ENCODE measurements at places on chromosomes 16 and 17. TPM values are rescaled to one million over a fixed set of nuclear protein-coding genes. Genes with fewer than 3 reads are reported as not detected.

NAE1 gene
- total RNA-seq: 46.1 TPM

DNA sequence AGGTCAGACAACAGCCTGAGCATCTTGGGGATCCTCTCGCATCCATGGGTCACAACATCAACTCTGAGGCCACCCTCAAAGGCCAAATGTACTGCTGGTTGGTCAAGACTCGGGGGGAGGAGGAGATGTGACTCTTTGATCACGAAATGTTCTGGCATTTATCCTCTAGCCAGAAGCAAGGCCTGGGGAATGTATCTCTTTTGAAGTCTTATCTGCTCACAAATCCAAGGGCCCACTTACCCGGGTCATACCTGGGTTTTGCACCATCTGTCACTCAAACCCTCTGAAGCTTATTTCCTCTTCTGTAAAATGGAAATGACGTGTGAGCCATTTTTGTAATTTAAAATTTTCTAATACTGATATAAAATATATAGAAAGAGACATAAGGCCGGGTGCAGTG is 13.2 kb downstream of the CA7 start:
- DNase-seq: no peak

PMP22 gene
- total RNA-seq: 61.4 TPM

FBXW10 gene
- total RNA-seq: 0.86 TPM

- peak; percentile 22 for DNase-seq
Observed at GRCh38 chr16:69890114-69890891, 60.8 kb upstream of the CLEC18A start.

DNA sequence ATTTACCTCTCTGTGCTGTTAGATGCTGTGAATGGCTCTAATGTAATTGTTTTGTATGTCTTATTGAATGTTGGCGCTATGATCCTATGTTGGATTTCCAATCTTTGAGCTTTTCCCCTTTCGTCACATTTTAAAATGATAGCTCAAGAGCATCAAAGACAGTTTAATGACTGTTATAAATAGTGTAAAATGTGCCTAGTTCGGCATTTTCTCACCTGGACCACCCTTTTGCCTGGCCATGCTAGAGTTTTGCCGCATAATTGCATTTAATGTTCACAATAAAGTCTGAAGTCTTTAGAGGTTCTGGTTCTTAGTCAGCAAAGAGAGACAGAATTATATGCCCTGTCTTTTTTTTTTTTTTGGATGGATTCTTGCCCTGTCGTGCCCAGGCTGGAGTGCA is 155.2 kb downstream of the SNX29 start:
- no peak for DNase-seq

GRCh38 chr17:20051624-20052023 is 42.5 kb downstream of the SPECC1 start:
- DNase-seq: no peak

- DNase-seq: no peak
Observed at GRCh38 chr16:49574826-49575225, 201.2 kb downstream of the C16orf78 start.

GRCh38 chr16:2664574-2664982 is 17.7 kb upstream of the KCTD5 start:
- peak; percentile 38 for DNase-seq

GRCh38 chr16:66346221-66346620 is 20.3 kb upstream of the CDH5 start:
- no peak for DNase-seq

DNA sequence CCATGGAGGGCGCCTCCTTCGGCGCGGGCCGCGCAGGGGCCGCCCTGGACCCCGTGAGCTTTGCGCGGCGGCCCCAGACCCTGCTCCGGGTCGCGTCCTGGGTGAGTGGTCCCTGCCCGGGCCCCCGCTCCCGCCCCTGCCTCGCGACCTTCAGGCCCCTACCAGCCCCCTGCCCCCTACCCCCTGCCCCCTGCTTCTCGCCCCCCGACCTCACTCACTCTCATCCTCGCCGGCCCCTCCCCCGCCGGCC is 256 bp downstream of the SYNGR3 start:
- no peak for DNase-seq

DNA sequence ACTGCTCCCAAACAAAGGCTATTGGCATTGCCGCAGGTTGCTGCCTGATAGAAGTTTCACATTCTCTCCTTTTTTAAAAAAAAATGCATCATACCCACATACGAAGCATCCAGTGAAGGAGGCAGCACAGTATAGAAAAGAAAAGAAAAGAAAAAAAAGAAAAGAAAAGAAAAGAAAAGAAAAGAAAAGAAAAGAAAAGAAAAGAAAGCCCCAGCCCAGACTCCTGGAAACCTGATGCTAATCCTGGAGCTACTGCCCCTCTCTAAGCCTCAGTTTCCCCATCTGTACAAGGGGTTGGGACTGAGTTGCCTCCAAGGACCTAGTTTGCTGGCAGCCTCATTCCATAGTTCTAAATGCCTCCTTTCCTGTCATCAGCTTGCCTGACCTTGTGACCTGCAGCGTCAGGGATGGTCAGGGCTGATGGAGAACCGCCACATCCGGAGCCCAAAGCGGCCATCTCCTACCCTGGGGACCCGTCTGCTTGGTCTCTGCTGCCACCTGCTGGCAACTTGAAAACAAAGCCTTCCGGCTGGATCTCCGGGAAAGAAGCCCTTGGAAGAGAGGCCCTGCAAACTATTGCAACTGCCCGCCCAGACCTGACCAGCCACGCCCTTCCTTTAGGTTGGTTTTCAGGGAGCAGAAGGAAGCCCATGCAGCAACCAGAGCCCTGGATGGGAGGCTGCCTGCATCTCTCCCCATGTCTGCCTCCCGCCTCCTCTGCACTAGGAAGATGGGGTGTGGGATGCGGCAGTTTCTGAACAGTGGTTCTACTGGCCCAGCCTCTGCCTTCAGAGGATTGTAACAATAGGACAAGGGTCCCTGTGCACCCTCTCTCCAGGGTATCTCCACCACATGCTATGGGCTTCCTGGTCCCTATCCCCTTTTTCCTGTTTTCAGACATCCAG is 13.0 kb downstream of the AIPL1 start:
- DNase-seq: peak; percentile 79

GRCh38 chr17:69539781-69540319 is 125.4 kb downstream of the MAP2K6 start:
- no peak for DNase-seq

DNA sequence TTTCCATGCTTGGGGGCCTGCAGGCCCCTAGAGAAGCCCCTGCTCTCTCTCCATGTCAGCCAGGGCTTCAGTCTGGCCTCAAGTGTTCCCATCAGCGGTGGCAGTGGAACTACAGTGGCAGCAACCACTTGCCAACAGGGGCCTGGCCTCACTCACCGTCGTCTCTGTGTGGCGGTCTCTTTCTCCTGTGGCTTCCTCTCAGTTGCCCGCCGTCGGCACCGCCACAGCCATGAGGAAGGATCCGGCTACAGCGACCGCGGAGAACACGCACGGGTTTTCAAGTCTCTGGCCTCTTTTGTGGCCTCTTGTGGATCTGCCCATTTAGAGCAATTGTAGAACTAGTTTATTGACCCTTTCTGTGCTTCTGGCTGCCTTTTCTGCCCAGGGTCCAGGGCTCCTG is 8.5 kb downstream of the ARMC7 start:
- DNase-seq: no peak

SLC5A11 gene
- total RNA-seq: 2.5 TPM

C16orf92 gene
- not detected for total RNA-seq

Data from mucosa of gallbladder (tissue), 1 donor.